ENCODE measurements at places on chromosomes 11 and 22.

DNA sequence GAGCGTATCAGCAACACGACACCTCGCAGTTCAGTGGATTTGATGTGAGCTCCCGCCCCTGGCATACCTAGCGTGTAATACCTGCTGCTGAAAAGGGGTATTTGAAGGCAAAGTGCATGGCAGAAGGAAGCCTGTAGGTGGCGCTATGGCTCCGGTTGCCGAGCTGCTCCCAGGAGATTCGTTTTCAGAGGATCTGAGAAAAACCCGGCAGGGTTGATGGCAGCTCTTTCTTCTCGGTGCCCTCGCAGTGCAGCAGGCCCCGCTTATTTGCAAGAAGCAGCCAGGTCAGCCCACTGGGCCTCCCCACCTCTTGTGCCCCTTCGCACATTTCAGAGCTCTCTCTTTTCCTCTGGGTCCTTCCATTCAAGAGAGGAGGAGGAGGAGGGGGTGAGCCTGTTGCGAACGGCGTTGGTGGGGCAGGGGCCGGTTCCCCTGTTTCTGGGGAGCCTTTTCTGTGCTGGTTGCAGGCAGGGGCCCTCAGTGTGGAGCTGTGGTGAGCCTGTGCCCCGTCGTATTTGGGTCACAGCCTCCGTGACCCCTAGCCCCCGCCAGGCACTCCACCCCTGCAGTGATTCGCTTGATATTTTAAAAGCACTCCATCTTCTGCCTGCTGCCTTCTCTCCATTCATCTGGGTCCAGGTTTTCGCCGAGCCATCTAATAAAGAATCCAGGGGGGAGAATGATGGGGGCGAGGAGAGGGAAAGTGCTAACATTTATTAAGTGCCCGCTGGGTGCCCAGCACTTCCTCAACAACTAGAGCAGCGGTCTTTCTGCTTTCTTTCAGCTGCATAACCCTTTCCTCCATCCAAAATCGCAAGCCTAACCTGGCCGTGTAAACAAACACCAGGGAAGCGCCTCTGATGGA is 85.3 kb upstream of the SYT13 start:
- DNase-seq = peak; percentile 34

DNA sequence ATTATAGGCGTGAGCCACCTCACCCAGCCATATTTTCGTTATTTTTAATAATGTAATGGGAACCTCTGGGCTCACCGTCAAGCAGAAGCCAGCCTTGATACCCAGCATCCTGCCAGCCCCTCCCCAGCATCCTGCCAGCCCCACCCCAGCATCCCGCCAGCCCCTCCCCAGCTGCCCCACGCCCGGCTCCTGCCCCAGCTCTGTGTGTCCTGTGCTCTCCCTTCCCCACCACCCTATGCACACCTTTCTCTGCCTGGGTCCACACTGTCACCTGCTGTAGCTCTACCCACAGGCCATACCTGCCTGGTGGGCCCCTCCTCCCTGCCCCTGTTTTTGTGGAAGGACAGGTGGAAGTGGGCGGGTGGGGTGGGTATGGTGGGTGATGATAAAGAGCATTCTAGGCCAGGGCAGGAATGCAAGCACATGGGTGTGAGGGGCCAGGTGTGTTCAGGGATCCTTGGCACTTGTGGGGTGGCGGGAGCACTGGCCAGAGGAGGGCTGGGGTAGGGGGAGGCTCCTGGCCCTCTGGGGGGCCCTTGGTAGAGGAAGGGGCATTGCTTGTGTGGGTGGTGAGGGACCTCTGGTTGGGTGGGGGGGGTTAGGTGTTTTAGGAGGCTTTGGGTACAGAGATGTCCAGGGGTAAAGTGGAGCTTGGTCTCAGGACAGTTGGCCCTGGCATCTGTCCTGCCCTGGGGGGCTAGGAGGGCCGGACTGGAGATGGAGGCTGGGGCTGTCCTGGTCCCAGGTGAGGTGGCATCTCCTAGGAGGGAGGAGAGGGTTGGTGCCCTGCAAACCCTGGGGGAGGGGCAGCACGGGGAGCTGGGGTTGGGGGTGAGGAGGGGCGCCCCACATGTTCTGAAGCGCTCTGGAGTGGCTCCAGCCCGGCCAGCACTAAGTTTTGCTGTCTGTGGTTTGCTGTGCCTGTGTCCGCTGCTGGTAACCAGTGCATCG is 25.9 kb upstream of the GRAMD4 start:
- DNase-seq = no peak

DNA sequence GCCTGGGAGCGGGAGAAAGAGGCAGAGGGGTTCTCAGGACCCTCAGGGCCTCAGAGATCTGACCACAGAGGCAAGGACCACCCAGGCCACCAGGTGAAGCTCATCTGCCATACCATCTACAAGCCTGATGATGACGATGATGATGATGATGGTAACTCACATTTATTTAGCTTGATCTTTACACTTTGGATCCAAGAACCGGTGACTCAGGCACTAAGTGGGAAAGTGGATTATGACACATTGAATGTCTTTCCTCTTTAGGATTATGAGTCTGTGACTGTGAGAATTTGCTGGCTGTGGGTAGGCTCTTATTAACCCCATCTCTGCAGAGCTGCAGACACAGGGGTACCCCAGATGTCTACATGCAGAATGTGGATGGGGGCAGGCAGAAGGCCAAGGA is 110.3 kb downstream of the DSCAML1 start:
- DNase-seq = no peak

GRCh38 chr11:122099374-122100036 is 16.5 kb downstream of the BLID start:
- DNase-seq = no peak

GRCh38 chr11:92846491-92847125 is 122.8 kb upstream of the MTNR1B start:
- DNase-seq = no peak

DNA sequence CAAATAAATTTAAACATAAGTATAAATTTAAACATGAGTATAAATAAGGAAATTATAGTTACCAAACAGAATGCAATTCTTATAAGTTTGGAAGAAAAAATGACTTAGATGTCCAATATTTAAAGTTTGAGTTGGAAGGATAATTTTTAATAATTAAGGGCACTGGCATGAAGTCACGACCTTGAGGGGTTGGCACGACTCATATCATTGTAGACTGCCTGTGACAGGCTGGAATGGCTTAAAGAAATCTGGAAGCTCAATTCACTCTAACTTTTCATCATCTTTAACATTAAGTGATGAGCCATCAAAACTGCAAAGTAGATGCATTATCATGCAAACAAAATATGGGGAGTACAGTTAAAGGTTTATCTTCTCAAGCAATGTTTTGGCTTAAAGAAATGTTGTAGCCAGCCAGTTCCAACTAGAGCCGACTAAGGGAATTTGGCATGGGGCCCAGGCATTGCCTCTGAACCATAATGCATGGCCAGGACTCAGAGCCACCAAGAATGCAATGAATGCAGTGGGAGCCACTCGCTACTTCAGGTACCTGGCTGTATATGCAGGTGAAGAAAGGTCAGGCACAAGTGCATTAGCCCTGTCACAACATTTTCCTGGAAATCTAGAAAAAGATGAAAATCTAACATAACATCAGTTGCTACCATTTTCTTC is 33.4 kb downstream of the PGR start:
- DNase-seq = peak; percentile 66

- DNase-seq = no peak
Observed at GRCh38 chr11:87260811-87261210, 223.1 kb downstream of the TMEM135 start.

GRCh38 chr11:14898355-14898754 is 6.3 kb upstream of the CYP2R1 start:
- no peak for DNase-seq

GRCh38 chr11:121807051-121807450 is 309.0 kb downstream of the BLID start:
- no peak for DNase-seq

- DNase-seq = no peak
Observed at GRCh38 chr22:50186761-50187523, 1.2 kb downstream of the TRABD start.

GRCh38 chr11:32088117-32088941 is 2.5 kb upstream of the RCN1 start:
- DNase-seq = peak; percentile 79

DNA sequence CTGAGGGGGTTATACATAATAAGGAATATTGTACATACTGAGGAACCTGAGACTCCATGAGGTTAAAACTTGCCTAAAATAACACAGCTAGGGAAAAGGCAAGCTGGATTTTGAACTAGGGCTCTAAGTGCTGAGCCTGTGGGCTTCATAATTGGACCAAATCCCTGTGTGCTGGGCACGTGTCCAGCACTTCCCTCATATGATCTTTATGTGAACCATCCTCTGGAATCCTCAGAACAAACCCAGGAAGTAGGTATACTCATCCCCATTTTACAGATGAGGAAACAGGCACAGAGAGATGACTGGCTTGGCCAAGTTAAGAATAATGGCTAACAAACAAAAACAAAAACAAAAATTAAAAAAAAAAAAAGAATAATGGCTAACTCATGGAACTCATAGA is 14.9 kb downstream of the RTN4RL2 start:
- DNase-seq = peak; percentile 43

DNA sequence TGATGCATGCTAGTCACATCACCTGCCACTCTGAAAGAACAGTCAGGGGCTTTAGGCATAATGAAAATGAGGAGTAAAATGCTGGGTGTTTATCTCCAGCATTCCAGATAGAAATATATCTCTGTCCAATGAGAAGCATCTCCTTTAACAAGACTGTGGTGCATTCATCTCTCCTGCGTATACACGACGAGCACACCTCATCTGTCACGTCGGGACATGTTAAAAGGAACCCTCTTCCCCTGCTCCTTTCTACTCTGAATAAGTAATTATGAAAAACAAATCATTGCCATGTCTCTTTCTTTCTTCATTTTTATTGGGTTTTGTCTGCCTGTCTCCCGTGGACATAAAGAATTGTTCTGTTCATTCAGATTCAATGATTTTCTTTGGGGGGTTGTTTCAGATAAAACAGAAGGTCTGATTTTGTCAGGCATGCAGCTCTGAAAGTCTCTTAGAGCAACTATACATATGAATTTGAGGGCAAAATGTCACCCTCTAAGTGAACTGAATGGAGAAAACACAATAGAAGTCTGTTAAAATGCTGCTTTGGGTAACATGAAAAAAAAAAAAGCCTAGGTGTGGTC is 195.0 kb downstream of the MAML2 start:
- no peak for DNase-seq

GRCh38 chr11:43497144-43497543 is 138.4 kb downstream of the TTC17 start:
- no peak for DNase-seq

GRCh38 chr11:32081129-32081641 is 9.7 kb upstream of the RCN1 start:
- DNase-seq = no peak

DNA sequence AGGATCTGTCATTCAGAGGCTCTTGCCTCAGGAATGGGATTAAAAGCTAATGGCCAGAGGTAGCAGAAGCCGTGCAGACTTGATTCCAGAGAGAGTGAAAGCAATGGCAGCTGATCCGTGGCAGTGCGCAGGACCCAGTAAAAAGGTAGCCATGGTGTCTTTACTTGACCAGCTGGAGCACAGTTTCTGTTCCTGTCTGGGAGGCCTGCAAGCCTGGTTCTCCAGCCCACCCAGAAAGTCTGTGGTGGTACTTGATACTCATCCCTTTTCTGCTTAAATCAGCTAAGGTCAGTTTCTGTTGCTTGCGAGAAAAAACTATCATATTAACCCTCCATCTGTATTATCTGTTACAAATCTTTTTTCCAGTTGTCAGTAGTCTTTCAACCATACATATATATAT is 86.7 kb downstream of the RPS6KA4 start:
- DNase-seq = no peak

- no peak for DNase-seq
Observed at GRCh38 chr11:61337706-61338470, 4.9 kb downstream of the TKFC start.

DNA sequence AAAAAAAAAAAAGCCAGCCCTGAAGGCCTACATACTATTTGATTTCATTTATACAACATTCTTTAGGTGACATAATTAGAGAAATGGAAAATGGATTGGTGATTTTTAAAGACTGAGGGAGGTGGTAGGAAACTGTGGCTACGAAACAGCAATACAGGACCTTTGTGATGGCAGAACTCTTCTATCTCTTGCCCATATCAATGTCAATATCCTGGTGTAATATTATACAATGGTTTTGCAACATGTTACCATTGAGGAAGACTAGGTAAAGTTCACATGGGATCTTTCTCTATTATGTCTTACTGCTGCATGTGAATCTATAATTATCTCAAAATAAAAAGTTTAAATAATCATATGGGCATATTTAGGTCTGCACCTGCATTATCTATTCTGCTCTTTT is 371.2 kb downstream of the ETS1 start:
- DNase-seq = no peak

DNA sequence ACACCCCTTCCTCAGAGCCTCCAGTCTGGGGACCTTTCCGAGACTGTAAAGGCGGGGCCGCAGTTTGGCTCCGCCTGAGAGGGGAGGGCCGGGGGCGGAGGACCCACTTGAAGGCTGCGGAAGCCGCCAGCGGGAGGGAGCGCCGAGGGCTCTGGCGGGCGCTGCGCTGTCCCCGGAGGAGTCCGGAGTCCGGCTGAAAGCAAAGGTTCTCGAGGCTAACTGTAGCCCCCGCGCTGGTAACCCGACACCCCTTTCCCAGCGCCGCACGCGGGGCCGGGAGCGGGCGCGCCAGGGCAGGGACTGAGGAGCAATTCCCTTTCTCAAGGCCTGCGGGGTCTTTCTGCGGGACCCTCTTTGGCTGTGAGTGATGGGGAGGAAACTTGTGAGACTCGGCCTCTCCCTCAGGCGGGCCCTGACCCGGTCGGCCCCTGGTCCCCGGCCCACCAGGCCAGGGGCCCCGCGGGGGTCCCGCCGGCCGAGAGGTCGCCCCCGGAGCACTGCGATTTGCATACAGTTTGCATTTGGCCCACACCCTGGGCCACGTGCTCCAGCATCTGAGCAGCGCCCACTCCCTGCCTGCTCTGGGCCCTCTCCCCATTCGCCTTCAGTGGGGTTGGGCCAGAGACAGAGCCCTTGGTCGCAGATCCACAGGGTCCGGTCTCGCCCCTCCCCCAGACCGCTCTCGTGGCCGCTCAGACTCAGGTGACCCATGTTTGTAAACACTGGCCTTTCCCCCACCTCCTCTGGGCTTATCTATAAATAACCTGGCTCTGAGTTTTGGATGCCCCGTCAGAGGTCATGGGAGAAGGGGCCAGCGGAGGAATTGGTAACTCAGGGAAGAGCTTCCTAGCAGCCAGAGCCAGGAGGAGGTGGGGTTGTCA is 519 bp upstream of the ART5 start:
- peak; percentile 50 for DNase-seq

GRCh38 chr11:108069947-108070346 is 51.4 kb upstream of the ACAT1 start:
- peak; percentile 3 for DNase-seq

DNA sequence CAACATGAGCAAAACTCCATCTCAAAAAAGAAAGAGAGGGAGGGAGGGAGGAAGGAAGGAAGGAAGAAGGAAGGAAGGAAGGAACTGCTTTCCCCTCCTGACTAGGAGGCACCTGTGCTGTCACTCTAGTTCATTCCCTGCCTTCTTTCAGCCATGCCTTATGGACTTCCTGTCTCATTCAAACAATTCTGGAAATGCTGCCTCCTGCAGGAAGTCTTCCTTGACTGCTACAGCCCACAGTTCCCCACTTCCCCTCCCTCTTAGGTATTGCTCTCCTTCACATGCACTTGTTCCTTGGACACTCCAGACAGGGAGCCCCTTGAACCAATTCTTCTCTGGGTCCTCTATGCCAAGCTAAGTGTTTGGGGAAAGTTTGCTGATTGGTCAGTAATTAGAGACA is 31.6 kb upstream of the WNT11 start:
- DNase-seq = no peak
